ENCODE measurements at places on chromosomes 5 and 9. TPM values are rescaled to one million over a fixed set of nuclear protein-coding genes. Genes with fewer than 3 reads are reported as not detected.

Gene LCN6
- not detected for total RNA-seq

Gene F12
- total RNA-seq: 5.6 TPM

Gene PPP3R2
- not detected for total RNA-seq

DNA sequence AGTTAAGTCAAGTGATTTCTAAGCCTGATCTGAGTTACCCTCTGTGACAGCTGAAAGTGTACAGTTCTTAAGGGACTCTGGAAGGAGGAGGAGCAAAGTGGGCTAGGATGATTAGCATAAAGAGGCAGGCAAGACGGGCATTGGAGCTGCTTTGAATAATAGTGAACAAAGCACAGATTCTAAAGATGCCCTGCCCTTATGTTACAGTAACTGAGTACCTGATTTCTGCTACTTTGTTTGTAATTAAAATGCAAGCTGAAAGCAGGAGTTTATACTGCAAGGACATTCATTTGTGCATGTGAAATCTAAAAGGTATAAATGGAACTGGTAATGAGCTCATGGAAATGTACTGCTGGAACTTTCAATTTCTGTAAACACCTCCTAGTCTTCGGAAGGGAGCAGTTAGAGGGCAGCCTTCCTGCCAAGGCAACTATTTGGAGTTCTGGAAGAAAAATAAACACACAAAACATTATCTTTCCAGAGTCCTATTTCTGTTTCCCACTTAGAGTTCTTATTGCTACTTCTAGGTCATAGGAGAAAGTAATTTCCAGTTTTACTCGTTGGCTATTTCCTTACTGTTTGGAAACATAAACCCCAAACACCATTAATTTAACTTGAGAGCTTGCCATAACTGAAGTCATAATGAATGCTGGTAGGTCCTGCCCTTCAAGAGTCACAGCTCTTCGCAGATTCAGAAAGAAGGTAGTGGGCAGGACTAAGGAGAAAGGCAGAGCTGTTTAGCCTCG lies at the start of gene RANBP3L:
Gene RANBP3L, minus strand, starts transcription at position 45 of the 746 bp plus-strand sequence. CDS start 486 bp downstream, outside the sequence.
- DNase-seq: peak; percentile 32

DNA sequence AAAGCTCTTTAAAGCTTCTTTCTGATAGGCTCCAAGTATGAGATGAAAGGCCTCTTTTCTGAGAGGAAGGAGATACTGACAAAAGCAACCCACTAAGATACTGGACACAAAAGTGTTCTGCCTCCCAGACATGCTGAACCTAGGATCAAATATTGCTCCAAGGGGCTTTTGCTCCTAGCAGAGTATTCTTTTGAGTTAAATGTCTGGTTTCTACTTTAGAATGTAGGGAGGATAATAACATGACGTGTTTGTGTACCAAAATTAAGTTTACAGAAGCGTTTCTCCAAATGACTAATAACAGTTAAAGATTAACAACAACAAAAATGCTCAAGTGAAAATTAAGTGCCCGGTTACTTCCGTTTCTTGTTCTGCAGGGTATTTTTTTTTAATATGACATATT lies 2293.3 kb upstream of the C9orf72 start:
- DNase-seq: no peak

GRCh38 chr5:125251703-125252102 lies 505.3 kb upstream of the ZNF608 start:
- no peak for DNase-seq

GRCh38 chr5:112097768-112098167 lies 321.3 kb downstream of the EPB41L4A start:
- peak; percentile 2 for DNase-seq

Measured in A172 (cell line).